ENCODE measurements at places on chromosomes 5 and 9.
A peak's percentile ranks its signal among the peaks of the same experiment; 100 is the strongest.

DNA sequence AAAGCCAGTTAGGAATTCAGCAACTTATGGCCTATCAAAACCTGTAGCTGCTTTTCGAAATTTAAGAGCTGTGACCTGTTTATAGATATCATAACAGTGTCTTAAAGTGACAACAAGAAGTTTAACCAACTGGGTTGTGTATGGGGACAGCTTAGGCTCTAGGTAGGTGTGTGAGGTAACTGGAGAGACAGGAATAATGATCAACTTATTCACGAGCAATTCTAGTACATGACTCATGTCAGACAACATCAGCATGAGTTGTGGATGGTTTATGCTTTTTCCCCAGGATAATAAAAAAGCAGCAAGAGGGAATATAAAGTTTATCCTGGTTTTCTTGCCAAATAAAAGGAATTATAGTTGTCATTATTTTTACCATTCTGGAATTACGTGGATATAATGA, 88.6 kb downstream of the GDNF start:
- DNase-seq: no peak

DNA sequence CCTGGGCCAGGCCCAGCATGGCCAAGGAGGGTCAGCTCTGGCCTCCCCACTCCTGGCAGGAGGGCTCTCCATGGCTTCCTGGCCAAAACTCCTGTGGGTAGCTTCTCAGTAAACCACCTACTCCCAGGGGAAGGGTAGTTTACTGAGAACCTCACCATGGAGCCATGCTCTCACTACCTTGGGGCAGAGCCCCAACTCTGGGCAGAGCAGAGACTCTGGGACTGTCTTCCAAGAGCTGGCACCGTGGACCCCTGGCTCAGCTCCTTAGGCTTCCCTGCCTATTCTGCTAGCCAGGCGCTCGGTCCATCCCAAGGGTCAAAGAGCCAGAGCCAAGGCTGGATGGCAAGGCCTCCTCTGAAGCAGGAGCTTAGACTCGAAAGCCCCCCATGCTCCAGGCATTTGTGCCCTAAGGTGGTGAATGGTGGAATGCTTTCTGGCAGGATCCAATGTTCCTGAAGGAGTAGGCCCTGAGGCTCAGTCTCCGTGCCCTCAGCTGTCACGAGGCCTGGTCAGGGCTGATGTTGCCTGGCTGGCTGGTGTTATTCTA, 19.6 kb downstream of the TCF7 start:
- DNase-seq: no peak

GRCh38 chr5:172149073-172149472, 39.0 kb downstream of the STK10 start:
- no peak for DNase-seq

DNA sequence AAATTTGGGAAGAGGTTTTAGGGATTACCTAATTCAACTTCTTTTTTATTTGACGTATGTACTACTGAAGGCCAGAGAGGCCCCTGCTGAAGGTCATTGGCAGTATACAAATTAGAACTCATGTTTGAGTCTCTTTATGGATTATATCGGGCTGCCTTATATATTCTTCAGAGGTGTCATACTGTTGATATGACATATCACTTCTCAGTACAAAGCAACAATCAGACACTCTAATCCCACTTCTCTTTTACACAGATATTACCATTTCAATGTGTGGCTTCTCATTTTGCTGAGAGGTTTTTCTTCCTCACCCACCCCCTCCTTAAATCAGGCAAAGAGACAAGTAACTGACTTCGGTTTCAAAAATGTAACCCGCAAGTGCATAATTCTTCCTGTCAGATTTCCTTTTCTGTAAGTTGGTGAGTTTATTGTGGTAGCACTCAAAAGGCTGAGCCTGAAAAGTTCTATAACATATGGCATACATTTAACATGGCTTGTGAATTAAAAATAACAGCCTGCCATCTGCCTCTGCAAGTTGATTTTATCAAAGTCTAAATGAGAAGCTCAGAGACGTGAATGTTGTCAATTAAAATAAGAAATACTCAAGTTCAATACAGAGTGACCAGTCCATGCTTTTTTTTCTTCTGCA, 163.6 kb upstream of the RORB start:
- DNase-seq: no peak

- DNase-seq: no peak
These were observed 1.3 kb downstream of the SCGB3A1 start for GRCh38 chr5:180589771-180590542.

GRCh38 chr5:177472460-177473442, 683 bp downstream of the DBN1 start:
- no peak for DNase-seq

GRCh38 chr5:134142052-134142451, 27.6 kb downstream of the TCF7 start:
- no peak for DNase-seq

DNA sequence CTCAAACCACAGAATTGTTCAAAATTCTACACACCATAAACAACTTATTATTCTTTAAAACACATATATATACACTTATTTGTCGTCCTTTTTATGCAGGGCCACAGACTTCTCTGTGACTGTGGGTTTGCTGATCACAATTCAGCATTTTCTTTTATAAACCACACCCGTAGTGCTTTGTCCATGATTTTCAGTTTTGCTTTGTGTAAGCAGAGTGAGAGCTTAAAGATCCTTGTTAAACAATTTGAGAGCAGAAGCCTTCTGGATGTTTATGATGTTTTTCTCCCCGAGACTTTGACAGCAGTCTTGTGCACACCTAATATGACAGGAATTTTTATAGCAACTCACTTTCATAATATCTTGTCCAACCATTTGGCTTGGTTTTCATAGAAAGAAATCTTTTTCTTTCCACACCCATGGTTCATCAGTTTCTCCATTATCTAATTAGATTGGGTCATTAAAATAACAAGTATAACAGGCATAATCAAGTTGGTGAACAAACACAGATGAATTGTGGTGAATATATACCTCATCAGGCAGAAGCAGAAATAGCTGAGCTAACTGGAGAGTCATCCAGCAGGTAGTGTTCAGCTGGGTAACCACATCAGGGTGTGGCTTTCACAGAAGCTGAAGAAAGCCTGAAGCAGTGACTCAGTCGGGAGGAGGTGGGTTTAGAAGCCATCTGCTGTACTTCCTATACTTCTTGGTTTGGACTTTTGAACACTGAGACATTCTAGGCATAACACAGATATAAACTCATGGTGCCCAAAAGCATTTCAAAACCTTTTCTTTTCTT, 232.8 kb downstream of the DOCK8 start:
- peak; percentile 15 for DNase-seq

DNA sequence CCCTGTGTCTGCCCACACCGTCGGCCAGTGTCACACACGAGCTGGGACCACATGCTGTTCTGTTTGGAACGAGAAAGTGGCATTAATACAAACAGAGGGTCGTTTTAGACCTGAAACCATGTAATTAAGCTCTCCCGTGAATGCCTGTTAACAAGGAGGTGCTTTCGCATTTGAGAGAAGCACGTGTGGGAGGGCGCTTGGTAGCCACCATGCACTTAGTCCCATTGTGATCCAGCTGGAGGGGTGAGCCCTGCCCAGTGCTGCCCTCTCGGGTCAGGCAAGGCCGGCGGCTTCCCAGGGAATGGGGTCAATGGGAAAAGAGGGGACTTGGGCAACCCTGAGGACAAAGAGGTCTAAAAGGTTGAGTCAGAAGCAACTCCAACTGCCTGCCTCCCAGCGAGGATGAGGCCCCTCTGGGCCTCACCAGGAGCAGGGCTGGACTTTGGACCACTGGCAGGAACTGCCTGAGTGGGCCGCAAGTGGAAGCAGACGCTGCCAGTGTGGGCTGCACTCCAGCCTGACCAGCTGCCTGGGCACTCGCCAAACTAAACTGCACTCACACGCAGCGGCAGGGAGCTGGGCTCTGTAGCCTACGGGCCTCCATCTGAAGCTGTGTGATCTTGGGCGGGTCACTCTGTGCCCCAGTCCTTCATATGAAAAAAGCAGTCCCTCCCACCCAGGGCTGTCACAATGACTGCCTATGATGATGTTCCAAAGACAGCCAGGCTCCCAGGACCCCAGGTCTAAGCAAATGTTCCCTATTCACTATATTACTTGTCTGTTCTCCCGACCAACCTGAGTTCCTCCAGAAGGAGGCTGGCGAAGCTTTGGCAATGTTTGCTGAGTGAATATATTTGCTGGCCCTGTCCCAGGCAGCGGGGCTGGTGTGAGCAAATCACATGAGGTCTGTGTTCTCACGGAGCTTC, 195.7 kb downstream of the CDK5RAP2 start:
- peak; percentile 41 for DNase-seq

DNA sequence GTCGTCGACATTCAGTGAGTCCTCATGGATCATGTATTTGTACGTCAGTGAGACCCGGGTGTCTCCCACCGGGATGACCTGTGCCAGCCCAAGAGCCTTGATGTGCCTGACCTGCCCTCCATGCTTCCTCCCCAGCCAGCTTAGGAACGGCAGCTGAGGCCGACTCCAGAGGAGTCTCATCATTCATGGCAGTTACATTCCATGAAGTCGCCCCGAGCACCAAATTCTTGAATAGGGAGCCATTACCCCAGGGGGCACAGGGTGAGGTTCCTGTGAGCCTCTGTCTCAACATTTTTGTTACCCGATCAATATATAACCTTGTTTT, 67.8 kb downstream of the ZNF354C start:
- DNase-seq: no peak

GRCh38 chr5:133818031-133818431, 150.4 kb downstream of the C5orf15 start:
- DNase-seq: no peak

GRCh38 chr5:14644623-14645237, 19.8 kb upstream of the OTULIN start:
- no peak for DNase-seq

- no peak for DNase-seq
These were observed 100.7 kb downstream of the PHF2 start for GRCh38 chr9:93677048-93677571.

- DNase-seq: no peak
These were observed 142.7 kb downstream of the MLLT3 start for GRCh38 chr9:20479419-20480155.

GRCh38 chr5:1175015-1175414, 26.4 kb upstream of the SLC6A19 start:
- DNase-seq: no peak

DNA sequence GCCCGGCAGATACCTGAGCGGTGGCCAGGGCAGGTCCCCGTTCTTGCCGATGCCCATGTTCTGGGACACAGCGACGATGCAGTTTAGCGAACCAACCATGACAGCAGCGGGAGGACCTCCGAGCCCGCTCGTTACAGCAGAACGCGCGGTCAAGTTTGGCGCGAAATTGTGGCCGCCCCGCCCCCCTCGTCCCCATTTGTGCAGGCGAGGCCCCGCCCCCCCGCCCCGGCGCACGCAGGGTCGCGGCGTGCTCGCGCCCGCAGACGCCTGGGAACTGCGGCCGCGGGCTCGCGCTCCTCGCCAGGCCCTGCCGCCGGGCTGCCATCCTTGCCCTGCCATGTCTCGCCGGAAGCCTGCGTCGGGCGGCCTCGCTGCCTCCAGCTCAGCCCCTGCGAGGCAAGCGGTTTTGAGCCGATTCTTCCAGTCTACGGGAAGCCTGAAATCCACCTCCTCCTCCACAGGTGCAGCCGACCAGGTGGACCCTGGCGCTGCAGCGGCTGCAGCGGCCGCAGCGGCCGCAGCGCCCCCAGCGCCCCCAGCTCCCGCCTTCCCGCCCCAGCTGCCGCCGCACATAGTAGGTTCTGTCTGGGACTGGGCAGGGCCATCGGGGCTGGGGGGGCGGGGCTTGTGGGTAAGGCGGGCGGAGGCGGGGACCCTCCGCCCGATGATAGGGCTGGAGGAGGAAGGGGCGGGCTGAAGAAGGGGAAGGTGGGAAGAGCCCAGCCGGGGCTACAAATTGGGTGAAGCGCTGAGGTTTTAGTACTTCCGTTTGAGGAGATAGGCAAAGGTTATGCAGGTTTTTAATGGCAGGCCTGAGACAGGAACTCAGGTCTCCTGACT, at the start of the genes DHFR and MSH3:
TSS of gene DHFR (minus strand) at position 593 of the 840 bp plus-strand sequence. CDS start at position 99, 494 bp downstream.
TSS of gene MSH3 (plus strand) at position 262 of the 840 bp plus-strand sequence. CDS start at position 338, 76 bp downstream.
- DNase-seq: peak; percentile 39

GRCh38 chr9:95874989-95875304, 544 bp upstream of the ERCC6L2 start:
- DNase-seq: no peak

- no peak for DNase-seq
These were observed 20.6 kb upstream of the OMD start for GRCh38 chr9:92444841-92445240.

- no peak for DNase-seq
These were observed 677.5 kb downstream of the ACTL7B start for GRCh38 chr9:108178318-108178717.

DNA sequence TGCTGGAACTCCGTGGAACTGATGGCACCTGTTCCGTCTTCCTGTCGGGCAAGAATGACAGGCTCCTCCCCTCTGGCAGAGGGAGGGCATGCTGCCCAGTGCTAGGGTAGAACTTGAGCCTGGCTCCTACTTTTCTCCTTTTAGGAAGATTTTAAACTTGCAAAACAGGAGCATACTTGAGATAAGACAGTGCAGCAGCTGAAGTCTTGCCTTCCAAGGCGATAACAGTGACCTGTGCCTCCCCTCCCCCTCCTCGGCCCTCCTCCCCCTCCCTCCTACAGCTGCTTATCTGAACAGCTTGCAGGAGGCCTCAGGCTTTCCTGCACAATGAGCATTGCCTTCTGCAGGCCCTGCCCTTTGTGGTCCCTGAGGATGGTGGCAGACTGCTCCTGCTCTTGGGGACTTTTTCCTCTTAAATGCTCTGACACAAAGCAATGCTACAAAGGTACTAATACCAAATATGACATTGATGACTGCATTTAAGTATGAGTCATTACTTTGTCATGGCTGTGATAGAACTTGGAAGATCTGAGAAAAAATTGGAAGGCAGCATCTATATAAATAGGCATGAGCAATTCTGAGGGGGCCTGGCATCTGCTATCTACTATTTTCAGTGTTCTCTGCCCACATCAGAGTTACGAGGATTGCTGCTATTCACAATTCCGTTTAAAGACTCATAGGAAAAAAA, 2.0 kb downstream of the GADD45G start:
- no peak for DNase-seq

GRCh38 chr9:137959641-137960411, 82.2 kb downstream of the CACNA1B start:
- no peak for DNase-seq

DNA sequence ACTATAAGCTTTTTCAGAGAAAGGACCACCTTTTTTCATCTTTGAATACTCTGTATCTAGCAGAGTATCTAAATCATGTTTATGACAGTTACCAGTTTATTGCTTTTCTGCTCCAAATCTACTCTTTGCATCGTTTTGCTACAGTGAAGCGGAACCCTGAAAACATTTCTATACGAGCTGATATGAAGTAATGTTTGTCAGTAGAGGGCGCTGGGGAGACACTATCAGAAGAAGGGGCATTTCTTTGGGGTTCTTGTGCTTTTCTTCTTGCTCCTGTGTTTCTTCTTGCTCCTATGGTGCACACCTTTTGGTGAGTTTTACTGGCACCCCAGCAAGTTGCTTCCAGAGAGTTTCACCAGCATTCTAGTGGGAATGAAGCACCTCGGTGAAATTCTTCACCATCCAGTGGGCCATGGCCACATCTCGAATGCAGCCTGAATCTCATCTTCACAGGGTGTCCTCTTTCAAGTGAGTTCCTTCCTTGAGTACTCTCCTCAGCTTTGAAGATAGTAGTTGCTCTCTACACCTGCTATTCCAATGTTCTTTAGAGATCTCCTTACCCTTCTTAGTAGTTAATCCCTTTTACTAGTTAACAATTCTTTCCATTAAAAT, 98.4 kb downstream of the FGF1 start:
- no peak for DNase-seq

- no peak for DNase-seq
These were observed 121.4 kb downstream of the NFIB start for GRCh38 chr9:14192556-14192955.

GRCh38 chr5:9313751-9314150, 232.1 kb downstream of the SEMA5A start:
- DNase-seq: no peak
